ENCODE measurements at places on chromosomes 13 and 19.

DNA sequence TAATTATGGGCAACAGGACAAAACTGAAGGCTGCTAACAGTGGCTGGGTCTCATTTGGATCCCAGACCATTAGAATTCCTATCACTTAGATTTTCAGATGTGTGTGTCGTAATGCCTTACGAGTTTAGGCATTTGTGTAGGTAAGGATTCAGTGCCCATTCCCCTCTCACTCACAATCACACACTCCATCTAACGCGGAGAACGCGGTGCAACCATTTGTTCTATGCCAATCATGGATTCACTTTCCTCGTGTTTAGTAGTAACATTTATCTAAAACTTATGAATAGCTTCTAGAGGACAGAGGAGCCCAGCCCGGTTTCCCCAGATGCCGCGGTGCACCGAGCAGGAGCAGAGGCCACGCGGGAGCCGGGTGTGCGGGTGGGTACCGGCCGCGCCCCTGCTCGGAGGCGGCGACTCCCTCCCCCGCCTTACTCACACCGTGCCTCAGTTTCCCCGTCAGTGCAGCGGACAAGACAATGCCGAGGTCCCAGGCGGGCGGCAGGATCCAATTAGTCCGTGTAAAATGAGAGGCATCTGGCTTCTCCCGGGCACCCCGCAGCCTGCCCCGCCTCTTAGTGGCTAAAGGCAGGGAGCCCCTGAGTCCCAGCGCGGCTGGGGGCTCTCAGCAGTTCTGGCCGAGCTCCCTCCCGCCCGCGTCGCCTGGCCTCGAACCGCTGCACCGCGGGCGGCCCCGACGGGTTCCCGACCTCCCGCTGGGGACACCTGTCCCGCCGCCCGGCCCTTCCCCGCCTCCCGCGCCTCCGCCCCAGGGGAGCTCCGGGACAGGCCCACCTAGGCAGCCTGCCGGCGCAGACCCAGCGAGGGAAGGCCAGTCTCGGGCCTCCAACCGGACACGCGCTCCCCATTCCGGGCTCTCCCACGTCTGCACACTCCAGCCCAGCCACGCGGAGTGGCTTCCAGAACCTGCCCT lies 5.9 kb upstream of the C1QTNF9B start:
- DNase-seq, result no peak

DNA sequence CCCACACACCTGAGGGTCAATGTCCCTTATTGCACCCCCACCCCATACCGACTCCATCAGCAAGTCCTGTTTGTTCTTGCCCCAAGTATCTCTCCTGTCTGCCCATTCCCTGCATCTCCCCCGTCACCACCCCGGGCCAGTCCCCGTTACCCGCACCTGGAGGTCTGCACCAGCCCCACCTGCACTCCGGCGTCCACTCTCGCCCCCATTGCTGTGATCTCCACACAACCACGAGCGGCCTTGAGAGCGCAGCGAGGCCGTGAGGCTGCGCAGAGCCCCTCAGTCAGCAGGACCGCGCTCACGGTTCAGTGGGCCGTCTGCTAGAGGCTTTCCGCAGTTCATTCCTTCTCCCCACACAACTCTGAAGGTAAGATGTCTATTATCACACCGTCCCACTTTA lies 152.8 kb downstream of the KATNAL1 start:
- DNase-seq, result no peak

DNA sequence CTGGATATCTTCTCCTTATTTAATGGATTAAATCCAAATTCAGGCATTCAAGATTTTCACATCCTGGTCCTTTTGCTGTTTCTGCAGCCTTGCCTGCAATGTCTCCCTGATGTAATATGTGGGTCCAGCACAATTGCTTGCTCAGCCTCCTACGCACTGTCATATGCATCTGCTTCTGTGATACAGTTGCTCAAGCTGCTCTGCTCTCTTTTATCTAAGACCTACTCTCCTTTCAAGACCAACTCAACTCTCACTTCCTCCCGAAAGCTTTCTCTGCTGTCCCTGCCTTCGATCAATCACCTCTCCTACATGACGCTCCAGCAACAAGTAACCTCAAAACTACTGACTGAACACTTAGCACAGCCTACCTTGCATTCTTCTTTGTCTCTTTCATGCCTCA lies 138.2 kb downstream of the DCLK1 start:
- no peak for DNase-seq

- no peak for DNase-seq
Observed at GRCh38 chr13:113455384-113455783, 2.1 kb upstream of the ADPRHL1 start.

- DNase-seq, result no peak
Observed at GRCh38 chr13:105345730-105346129, 1189.7 kb downstream of the EFNB2 start.

DNA sequence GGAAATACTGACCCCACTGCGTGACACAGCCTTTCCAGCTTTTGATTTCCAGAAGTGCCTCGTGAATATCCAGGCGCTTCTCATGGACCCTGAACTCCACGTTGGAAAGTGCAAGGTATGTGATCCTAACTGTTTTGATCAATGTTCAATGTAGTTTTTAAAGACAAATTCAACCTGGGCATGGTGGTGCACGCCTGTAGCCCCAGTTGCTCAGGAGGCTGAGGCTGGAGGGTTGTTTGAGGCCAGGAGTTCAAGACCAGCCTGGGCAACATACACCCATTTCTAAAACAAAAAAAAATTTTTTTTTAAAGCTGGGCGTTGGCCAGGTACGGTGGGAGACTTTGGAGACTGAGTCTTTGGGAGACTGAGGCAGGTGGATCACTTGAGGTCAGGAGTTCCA lies 31.3 kb downstream of the CATSPERD start:
- DNase-seq, result no peak

GRCh38 chr19:52689843-52690368 lies 44.9 kb downstream of the ZNF611 start:
- DNase-seq, result peak; percentile 17

DNA sequence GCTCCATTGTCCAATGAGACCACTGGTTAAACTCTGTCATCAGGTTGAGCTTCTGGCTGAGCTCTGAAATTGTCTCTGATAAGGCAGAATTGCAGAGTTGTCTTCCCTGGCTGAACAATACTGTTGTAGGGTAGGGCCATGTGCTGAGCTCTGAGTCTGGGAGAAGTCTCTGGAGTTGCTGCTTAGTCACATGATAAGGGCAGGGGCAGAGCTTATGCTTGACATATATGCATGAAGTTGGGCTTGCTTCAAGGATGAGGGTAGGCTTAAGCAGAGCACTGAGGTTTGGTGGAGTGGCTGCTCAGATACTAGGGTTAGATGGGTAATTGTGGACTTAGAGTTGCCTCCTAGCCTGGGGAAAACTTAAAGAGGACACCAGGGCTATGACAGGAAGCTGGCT lies 946.3 kb upstream of the MIR17HG start:
- DNase-seq, result no peak

DNA sequence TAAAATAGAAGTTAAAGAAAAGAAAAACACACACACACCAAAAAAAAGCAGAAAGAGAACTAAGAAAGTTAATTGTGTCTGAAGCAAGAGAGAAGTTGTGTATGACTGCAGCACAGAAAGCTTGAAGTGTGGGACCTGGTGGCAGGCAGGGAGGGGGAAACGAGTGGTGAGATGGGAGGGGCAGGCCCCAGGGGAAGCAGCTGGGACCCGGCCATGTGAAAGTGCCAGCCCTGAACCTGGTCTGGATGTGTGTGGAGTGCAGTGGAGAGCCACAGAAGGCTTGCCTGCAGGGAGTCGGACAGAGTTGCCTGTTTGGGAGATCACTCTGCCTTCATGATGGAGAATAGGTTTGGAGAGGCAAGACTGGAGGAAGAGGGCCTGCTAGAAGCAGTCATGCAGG lies 199.0 kb downstream of the GGACT start:
- DNase-seq, result no peak

DNA sequence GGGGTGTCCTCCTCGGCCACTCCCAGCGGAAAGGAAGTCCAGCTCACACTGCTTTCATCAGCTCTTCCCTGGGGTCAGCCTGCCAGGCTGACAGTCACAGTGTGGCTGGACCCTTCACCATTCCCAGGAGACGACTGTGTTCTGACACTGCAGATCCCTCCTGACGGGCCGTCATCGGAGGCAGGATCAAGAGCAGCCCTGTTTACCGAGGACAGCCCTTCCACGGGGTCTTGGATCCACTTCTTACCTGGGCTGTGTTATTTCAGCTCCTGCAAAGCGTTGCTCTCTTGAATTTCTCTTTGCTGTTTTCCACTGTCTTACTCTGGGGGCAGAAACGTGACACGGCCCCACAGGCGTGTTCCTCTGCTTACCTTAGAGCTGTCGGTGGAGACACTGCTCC lies 149.9 kb upstream of the SOX1 start:
- DNase-seq, result no peak

GRCh38 chr13:75908141-75908540 lies 272.0 kb downstream of the LMO7 start:
- DNase-seq, result no peak

GRCh38 chr13:61712621-61713020 lies 297.0 kb upstream of the PCDH20 start:
- DNase-seq, result no peak

DNA sequence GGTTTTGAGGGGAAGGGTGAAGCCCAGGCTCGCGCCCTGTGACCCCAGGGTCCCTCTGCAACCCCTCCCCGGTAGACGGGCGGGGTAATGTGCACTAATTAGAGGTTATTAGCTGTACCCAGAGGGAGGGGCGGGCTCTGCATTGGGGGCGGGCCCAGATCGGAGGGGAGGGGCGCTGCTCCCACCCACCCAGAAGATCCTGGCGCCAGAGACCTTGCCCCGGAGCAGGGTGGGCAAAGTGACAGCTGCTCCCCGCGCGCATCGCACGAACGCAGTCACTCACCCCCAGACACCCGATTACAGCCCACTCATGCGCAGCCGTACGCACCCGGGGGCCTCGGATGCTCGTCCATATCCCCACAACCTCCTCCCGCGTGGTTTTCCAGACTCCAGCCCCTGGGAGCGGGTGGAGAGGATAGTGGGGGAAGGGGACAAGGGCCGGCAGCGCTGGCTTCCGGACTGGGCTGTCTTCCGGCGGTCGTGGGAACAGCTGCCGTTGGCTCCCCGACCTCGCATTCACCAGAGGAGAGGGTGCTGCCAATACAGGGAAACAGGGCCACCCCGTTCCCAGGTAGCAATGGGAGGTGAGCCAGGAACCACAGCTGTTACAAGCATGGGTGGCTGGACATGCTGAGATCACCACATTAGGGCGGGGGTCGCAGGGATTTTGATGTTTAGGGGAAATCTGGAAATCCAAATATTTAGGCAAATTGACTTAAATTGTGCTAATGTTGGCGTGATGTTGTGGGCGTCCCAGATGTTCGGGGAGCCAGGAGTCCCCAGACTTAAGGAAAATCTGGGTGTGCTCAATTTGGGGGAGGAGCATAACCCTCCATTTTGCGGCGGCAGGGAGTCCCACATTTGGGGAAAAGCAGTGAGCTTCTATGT lies 2.9 kb upstream of the HOOK2 start:
- DNase-seq, result no peak

GRCh38 chr19:42316223-42317211 lies 3.4 kb downstream of the TMEM145 start:
- no peak for DNase-seq

DNA sequence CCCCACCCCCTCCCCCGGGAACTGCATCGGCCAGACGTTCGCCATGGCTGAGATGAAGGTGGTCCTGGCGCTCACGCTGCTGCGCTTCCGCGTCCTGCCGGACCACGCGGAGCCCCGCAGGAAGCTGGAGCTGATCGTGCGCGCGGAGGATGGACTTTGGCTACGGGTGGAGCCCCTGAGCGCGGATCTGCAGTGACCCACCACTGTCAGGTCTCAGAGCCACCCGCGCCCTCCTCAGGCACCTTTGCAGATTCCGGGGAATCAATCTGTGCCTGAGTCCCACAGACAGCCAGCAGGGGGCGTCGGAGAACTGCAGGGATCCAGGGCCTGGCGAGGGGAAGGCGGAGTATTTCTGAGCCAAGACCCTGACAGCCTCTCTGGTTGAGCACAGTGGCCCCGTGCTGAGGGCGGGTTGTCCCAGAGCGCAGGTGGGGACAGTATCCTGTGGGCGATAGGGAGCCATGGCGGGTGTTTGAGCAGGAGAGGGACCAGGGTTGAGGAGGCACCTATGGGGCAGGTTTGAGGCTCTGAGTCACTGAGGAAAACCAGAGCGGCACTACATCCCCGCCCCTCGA lies 30.4 kb upstream of the CYP4F8 start:
- peak; percentile 90 for DNase-seq

DNA sequence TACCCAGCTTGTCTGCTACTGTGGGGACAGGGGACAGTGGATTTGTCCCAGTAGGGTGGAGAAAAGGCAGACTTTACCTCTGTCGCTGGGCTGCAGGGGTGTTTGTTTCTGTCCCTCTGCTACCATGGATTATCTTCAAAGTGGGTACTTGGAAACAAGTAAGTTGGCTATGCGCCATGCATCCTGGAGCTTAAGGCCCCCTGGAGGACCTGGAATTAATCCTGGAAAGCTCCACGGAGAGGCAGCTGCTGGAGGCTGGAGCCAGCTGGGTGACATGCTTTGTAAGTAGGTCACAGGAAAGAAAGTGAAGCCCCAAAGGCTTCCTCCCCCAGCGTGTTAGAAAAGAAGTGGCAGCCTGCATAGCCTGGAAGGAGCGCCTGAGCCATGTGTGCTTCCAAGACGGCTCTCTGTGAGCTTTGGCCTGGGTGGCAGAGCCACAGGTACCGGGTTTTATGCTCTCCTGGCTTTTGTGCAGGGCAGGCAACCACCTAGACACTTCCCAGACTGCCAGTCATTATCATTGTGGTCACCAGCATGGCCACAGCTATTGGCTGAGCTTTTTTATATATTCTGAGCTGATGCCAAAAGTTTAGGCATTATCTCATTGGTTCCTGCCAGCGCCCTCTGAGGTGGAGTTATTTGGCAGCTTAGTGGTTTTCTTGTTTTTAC lies 9.5 kb downstream of the B3GLCT start:
- no peak for DNase-seq

DNA sequence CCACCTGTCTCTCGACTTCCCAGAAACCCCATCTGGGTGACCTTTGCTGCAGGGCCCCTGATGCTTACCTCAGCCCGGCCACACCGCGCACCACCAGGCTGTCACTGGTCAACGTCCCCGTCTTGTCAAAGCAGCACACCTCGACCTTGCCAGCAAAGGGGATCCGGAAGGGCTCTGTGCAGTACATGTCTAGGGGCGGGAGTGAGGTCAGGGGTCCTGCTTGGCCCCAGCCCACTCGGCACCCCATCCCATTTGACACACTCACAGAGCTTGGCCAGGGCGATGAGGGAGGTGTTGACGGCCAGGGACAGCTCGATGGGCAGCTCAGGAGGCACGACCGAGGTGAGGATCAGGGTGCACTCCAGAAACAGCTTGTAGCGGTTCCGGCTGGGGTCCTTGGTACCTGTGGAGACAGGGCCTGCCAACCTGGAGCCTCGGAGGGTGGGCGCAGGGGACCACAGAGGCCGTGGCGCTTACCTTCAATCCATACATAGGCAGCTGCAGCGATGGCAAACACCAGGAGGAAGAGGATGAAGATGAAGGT lies 8.4 kb downstream of the ATP13A1 start:
- no peak for DNase-seq

GRCh38 chr19:33580026-33580644 lies 41.6 kb upstream of the CHST8 start:
- DNase-seq, result no peak

All from stimulated activated CD4-positive, alpha-beta T cell treated with anti-CD3 and anti-CD28 coated beads, Interleukin-2, amount 100 ng/mL, for 48 hours (primary cell).